CD4-positive, alpha-beta T cell treated with Interleukin-1 beta for 1 hour (primary cell): ENCODE measurements at places on chromosomes 2 and 18.

- DNase-seq = no peak
These were observed 22.1 kb downstream of the KDSR start for GRCh38 chr18:63344918-63345317.

- no peak for DNase-seq
These were observed 611 bp downstream of the ZNF512 start for GRCh38 chr2:27583390-27583915.

GRCh38 chr2:26274058-26274613 is 29.4 kb downstream of the HADHB start:
- DNase-seq = no peak

DNA sequence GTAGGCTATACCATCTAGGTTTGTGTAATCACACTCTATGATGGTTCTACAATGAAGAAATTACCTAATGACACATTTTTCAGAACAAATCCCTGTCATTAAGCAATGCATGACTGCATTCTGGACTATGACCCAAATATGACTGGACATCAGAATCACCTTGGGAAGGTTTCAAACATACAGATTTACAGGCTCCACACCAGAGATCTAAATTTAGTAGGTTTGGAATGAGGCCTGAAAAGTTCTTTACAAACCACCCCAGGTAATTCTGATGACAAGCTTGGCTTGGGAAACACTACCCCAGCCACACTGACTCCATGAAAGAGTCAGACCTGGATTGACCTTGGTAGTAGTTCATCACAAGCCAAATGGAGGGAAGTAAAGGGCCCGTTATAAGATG is 52.2 kb upstream of the NFE2L2 start:
- no peak for DNase-seq
